ENCODE measurements at places on chromosomes 5 and 9.

GRCh38 chr5:127976991-127977717, 106.4 kb upstream of the SLC12A2 start:
- no peak for DNase-seq

- DNase-seq: no peak
These were observed 516.1 kb downstream of the EFNA5 start for GRCh38 chr5:107154593-107154992.

- no peak for DNase-seq
These were observed 197.0 kb upstream of the NR4A3 start for GRCh38 chr9:99624499-99625233.

- no peak for DNase-seq
These were observed 63.5 kb downstream of the GALNT12 start for GRCh38 chr9:98870782-98871557.

GRCh38 chr5:148915224-148915817, 88.9 kb downstream of the ADRB2 start:
- no peak for DNase-seq

DNA sequence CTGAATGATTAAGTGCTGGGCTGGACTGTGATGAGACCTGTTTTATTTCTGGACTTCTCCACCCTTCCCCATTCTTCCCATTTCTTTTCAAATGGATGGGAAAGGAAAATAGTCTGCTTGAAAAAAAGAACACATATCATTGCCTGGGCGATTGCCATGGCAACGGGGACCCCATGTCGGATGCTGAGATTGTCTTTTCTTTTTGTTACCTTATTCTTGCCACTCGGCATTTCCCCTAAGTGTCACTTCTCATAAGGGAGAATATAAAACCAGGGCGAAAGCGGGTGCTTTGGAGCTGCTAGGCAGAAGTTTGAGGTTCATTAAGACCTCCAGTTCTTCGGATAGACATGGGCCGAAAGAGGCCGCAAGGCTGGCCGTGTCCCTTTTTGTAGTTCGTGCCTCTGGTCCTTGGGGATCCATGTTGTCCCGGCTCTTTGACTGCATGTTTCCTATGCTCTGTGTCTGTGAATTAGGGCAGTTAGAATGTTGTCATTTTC, 763 bp downstream of the FGD3 start:
- DNase-seq: no peak

GRCh38 chr5:4862500-4862899, 277.6 kb upstream of the ADAMTS16 start:
- DNase-seq: peak; percentile 60

DNA sequence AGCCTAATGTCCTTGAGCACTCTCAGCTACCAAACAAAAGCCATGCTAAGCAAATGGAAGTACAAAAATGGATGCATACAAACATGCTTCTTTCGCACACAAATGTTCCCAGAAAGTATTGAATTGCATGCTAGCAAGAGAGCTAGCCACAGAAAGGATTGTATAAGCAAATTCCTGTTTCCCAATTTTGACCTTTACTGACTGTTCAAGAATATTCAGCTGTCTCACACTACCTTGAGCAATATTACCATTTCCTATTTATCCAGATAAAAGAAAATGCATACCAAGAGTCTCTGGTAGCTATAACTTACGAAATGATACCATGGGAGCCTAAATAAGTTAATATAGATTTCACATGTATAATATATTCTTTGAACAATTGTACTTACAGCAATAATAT, 264.6 kb downstream of the TMEM167A start:
- peak; percentile 86 for DNase-seq

GRCh38 chr5:179868541-179868940, 9.9 kb upstream of the MRNIP start:
- DNase-seq: no peak

- peak; percentile 75 for DNase-seq
These were observed 167.7 kb downstream of the CCDC192 start for GRCh38 chr5:127870914-127871313.

DNA sequence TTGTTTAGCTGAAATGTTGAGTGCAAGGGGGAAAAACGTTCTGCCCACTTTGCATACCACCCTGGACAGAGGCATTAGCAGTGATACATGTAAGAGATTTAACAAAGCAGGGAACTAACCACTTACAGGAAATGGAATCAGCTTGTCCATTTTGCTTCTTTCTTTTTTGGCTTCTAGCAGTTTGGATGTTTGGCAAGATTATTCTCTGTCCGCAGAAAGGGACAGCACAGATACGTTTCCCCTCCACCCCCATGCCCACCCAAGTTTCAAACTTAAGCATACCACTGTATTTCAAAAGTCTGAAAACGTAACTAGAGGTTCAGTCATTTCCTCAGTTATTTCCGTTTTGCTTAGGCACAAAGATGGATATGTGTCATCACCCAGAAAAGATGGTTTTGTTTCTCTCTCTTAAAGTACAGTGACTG, 118.4 kb downstream of the GDNF start:
- DNase-seq: no peak

- DNase-seq: no peak
These were observed 48.3 kb downstream of the PALM2AKAP2 start for GRCh38 chr9:109828254-109828653.

GRCh38 chr5:42109006-42109572, 184.0 kb downstream of the FBXO4 start:
- no peak for DNase-seq

DNA sequence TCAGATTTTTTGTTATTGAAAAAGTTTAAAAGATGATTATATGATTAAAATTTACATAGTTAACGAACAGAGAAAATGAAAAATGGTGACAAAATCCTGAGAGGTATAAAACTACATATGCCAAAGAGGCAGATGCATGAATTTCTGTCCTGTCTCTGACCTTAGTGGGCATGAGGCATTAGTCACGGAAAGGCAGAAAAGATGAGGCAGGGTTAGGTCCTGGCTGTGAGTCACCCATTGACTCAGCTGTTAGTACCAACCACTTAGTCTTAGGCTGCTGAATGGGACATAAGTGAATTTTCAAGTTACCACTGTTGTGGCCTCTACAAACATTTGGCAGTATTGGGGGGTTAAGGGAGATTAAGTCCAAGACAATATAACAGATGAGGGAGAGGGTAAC, 33.1 kb downstream of the RASA1 start:
- peak; percentile 78 for DNase-seq

DNA sequence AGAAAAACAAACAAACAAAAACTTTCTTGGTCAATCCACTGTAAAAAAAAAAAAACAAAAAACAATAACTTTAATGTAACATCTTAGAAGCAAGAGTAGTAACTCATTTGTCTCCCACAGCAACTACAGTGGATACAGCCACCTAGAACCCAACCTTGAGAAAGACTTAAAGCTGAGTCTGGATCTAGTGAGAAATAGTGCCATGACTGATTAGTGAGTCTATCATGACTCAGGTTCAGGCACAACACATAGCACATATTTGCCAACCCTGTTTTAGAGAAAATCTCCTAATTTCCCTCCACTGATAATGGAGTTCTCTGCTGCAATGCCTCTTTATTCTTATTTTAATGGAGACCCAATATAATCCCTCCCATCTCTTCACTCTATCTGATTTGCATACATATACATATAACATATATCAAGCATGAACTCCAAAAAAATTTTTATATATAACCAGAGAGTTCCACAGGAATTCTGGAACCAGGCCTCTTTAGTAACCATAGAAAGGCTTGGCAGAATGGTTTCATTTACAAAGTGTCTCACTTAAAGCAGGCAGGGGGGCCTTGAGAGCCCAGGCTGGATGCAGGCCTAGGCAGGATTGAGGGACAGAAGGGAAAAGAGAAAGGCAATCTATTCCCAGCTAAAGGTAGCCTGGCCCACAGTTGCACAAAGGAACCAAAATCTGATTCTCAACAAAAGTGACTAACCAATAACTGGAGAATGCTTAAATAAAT, 11.9 kb upstream of the NR4A3 start:
- no peak for DNase-seq

GRCh38 chr9:111948951-111949350, 52.3 kb downstream of the UGCG start:
- DNase-seq: no peak

DNA sequence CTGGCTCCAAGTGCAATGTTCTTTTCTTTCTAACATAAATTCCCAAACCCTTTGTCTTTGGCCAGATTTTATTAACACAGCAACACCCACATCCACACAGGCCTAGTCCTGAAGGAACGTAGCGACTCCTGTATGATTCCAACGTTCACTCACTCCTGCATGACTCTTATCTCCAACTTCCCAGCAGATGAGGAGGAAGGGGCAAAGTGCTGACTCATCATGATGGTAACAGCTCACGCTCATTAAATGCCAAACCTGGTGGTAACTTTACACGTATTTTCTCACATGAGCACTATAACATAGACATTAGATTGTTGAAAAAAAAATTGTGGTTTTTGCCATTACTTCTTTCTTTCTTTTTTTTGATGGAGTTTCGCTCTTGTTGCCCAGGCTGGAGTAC, 1349.5 kb downstream of the EFNA5 start:
- DNase-seq: peak; percentile 33

- DNase-seq: no peak
These were observed 31.7 kb upstream of the MINAR2 start for GRCh38 chr5:129716235-129716634.

- no peak for DNase-seq
These were observed 93.4 kb downstream of the RXRA start for GRCh38 chr9:134419684-134420076.

- peak; percentile 70 for DNase-seq
These were observed 138.5 kb downstream of the SLIT3 start for GRCh38 chr5:169162407-169162806.

- no peak for DNase-seq
These were observed 74.8 kb upstream of the PIK3R1 start for GRCh38 chr5:68140763-68141162.

GRCh38 chr5:54985301-54986268, at the start of gene ESM1:
ESM1 (minus strand) TSS chr5:54985593; CDS start chr5:54985517, 76 bp downstream.
- no peak for DNase-seq

DNA sequence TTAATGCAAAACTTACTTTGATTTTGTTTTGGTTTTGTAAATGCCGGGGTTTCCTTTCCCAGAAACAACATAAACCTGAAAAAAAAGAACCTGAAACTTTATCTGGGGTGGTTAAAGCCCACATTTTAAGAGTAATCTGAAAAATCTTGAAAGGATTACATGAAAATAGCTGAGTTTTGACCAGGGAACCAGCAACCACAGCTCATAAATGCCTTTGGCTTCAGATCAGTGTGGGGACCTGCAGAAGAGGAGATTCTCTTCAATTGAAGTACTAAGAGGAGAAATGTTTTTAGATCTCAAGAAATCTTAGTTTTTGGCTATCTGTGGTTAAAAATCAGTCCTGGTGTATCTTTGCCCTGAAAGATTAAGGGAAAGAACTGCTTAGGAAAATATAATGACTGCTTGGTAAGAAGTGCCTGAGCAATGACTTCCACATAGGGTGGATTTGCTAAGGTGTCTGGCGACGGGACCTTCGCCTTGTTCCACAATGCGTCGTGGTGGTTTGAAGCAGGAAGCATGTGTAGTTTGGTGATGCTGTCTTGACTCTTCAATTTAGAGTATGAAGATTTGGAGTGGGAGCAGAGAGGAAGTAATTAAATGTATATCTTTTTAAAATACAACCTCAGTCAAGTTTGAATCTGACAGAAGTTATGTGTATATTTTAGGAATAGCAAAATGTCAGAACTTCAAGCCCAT, 186.5 kb downstream of the MAN2A1 start:
- no peak for DNase-seq

DNA sequence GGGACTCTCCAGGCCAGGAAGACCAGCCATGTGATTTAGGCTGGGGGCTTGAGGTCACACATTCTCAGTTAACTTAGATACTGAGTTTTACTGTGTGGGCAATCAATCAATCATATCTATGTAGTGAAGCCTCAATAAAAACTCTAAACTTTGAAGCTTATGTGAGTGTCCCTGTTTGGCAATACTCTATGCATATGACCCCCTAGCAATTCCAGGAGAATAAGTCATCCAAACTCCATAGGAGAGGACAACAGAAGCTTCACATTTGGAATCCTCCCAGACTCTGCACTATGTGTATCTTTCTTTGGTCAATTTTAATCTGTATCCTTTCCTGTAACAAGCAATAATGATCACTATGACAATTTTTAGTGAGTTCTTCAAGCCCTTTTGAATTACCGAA, 216.8 kb upstream of the RGMB start:
- DNase-seq: no peak

- DNase-seq: peak; percentile 55
These were observed 41.6 kb downstream of the MYO10 start for GRCh38 chr5:16894236-16895057.

DNA sequence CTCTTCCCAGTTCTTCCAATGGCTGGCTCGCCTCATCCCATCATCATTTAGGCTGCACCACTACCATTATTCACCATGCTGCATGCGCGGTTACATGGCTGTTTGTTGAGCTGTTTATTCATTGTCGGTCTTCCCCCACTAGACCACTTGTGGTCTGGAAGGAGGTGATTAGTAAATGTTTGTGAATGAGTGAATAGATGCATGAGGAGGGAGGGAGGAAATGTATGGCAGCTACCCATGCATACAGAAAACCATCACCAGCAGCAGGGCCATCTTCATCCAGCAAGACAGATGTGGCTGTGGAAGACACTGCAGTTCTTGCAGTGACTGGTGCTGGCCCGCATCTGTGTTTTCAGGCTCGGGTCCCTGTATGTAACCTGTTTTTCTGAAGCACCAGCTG, 113.3 kb upstream of the SAP30L start:
- no peak for DNase-seq

- DNase-seq: no peak
These were observed 10.9 kb downstream of the PHF2 start for GRCh38 chr9:93587284-93587650.

- DNase-seq: no peak
These were observed 226.0 kb downstream of the GAS1 start for GRCh38 chr9:86721226-86721781.

- DNase-seq: no peak
These were observed 17.3 kb downstream of the LNPEP start for GRCh38 chr5:96952974-96953730.

GRCh38 chr9:90097237-90097636, 492.4 kb downstream of the GADD45G start:
- DNase-seq: no peak

DNA sequence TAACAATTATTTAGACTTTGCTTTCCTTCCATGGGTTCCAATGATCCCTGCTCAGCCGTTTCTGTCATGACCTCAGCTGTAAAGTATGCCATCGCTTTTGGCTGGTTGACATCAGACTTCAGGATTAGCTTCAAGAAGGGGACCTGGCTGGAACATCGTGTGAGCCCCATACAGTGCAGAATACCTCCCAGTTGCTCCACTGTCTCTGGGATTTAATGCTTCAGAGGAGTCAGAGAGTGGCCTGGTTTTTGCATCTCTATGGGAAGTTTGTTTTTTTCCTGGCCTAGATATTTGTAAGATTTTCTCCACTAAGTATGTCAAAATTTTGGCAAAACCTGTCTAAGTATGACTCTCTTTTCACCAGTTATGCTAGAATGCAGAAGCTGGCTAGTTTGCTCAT, 216.9 kb downstream of the GABBR2 start:
- no peak for DNase-seq
